Activated T-helper 9 cell treated with anti-CD3 and anti-CD28 coated beads, Interleukin-2, amount 50 U/mL, for 16 hours (primary cell): ENCODE measurements at places on chromosomes 13 and 19.

DNA sequence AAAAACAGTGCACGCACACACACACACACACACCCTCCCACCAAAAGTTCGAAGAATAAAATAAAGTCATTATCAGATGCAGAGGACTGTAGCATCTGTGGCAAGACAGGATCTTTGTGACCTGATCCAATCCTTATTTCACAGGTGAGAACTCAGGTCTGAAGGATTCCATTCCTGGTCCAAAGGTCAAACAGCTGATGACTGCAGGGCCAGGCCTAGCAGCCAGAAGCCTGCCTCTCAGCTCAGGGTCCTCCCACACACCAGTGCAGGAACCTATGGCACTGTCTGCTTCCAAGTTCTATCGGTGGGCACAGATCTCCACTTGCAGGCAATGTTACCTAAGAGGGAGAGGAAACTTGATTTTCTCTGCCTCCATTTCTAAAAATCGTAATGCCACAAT lies 57.5 kb downstream of the SERP2 start:
- DNase-seq = no peak

DNA sequence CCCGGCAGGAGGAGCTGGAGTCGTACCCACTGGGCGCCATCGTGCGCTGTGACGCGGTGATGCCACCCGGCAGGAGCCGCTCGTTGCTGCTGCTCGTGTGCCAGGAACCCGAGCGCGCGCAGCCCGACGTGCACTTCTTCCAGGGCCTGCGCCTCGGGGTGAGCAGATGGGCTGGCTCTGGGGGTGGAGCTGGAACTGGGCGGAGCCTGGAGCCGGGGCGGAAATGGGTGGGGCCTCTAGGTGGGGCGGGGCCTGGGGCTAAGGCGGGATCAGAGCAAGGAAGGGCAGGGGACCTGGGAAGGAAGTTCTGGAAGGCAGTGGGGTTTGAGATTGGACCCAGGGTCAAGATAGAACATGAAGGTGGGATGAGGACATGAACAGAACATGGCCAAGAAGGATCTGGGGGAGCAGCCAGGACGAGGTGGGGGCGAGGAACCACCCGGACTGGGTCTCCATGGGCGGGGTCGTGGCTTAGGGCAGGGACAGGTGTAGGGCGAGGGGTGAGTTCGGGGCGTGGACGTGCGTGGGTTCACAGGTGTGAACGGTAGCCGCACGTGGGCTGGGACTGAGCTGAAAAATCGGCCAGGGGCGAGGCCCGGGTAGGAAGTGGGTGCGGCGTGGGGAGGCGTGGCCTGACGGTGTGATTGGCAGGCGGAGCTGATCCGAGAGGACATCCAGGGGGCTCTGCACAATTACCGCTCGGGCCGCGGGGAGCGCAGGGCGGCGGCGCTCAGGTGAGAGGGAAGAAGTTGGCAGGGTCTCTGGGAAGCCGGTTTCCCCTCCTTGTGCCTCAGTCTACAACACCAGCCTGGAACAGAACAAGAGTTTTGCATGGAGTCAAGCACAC lies 4.7 kb downstream of the EPS8L1 start:
- peak; percentile 31 for DNase-seq

GRCh38 chr19:30115947-30116346 lies 173.9 kb downstream of the URI1 start:
- DNase-seq = no peak

- no peak for DNase-seq
These were observed 7.6 kb downstream of the ZNF737 start for GRCh38 chr19:20558011-20558410.

DNA sequence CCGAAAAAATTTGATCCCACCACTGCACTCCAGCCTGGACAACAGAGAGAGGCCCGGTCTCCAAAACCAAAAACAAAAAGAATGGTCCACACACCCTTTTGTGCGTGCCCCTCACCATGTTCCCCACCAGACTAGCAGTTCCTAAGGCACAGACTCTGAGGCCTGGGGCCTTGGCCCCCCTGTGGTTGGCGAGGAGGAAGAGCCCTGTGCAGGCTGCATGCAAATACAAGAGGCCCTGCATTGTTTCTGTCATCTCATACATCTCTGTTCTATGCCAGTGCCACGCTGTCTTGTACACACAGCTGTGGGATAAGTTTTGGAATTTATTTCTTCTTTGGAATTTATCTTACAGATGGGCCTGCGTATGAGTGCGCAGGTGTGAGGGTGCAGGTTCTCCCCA lies 4.7 kb upstream of the YJEFN3 start:
- DNase-seq = no peak

- no peak for DNase-seq
These were observed 26.1 kb upstream of the EEF1AKMT1 start for GRCh38 chr13:20799726-20800416.

DNA sequence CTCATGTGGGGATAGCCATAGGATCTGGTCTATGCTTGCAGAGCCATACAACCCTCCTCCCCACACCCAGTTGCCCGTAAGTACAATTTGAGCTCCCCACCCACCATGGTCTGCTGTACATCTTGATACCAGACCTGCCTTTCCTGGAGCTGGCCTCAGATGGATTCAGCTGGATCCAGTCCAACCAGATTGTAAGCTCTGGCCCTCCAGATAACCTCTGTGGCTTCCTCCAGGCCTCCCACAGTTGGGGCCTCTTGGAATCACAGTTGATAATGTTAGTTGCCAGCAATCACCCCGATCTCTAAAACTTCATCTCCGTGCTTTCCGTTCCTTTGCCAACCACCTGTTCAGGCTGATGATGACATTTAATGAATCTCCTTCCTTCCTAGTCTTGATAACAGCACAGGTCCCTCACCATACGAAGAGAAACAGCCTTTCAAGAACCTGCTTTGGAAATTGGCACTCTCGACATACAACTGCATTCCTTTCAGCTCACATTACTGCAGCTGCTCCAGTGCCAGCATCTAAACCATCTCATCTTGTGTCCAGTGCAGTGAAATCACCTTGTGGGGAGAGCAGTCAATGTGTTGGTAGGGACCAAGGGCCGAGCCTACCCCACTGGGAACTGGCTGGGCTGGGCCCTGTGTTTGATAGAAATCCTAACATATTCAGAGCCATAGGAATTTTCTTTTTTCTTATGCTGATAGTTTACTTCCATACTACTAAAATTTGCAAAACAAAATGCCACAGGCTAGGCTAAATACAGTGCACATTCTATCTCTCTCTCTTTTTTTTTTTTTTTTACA lies 15.1 kb upstream of the FOXO1 start:
- DNase-seq = no peak

- DNase-seq = peak; percentile 79
These were observed 135.2 kb downstream of the TSHZ3 start for GRCh38 chr19:31214086-31214485.

DNA sequence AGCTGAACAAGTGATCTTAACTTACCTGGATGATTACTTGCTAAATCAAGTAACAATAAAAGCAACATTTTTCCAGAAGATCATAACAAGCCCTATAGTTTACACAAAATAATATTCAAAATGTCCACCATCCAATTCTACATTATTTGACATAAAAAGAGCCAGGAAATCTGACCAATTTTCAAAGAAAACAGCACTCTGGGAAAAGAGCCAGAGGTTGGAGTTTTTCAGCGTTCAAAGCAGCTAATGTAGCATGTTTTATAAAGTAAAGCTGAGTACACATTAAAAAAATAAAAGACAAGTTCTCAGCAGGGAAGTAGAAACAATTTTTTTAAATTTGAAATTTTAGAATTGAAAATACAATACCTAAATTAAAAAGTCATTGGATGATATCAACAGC lies 62.6 kb downstream of the UFM1 start:
- no peak for DNase-seq

- DNase-seq = no peak
These were observed 260.4 kb downstream of the NALCN start for GRCh38 chr13:101155920-101156319.

- no peak for DNase-seq
These were observed 109.3 kb downstream of the ZIC5 start for GRCh38 chr13:99862244-99862643.

- no peak for DNase-seq
These were observed 3.9 kb upstream of the ZNF135 start for GRCh38 chr19:58054901-58055874.

DNA sequence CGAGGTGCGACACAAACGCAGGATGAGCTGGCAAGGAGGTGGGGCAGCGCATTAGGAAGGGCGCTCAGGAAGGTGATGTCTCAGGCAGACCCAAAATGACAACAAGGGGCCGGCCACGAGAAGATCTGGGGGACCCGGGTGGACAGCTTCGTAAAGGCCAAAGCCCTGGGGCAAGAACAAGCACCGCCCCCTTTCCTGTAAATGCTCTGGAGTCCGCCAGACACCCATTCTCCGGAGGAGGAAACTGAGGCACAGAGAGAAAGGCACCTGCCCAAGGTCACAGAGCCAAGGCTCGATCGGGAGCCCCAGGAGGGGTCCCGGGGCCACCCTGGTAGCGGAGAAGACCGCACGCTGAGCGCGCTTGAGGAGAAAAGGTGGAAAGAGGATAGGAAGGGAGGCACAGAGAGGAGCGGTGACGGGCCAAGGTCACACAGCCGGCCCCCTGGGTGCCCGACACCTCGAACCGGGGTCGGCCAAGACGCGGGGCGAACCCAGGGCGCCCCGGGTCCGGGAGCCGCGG lies 571 bp downstream of the SAFB2 start:
- no peak for DNase-seq

DNA sequence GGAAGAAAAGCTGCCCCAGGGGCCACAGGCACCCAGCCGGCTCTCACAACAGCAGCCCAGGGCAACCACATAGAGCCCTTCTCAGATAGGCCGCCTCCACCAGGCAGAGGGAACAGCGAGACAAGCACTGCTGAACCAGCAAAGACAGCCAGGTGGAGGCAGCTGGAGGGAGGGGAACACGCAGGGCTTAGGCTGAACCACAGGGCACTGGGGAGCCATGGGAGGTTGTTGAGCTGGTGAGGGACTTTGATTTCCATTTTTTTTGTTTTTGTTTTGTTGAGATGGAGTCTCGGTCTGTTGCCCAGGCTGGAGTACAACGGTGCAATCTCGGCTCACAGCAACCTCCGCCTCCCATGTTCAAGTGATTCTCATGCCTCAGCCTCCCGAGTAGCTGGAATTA lies 3.5 kb downstream of the GAMT start:
- no peak for DNase-seq

- no peak for DNase-seq
These were observed 181.8 kb downstream of the COL4A1 start for GRCh38 chr13:110125157-110125556.

GRCh38 chr19:12564016-12564664 lies 12.9 kb upstream of the ZNF564 start:
- DNase-seq = peak; percentile 88

GRCh38 chr13:51935326-51936171 lies 73.8 kb downstream of the CCDC70 start:
- DNase-seq = no peak

GRCh38 chr19:47006496-47006895 lies 13.1 kb upstream of the NPAS1 start:
- DNase-seq = no peak

DNA sequence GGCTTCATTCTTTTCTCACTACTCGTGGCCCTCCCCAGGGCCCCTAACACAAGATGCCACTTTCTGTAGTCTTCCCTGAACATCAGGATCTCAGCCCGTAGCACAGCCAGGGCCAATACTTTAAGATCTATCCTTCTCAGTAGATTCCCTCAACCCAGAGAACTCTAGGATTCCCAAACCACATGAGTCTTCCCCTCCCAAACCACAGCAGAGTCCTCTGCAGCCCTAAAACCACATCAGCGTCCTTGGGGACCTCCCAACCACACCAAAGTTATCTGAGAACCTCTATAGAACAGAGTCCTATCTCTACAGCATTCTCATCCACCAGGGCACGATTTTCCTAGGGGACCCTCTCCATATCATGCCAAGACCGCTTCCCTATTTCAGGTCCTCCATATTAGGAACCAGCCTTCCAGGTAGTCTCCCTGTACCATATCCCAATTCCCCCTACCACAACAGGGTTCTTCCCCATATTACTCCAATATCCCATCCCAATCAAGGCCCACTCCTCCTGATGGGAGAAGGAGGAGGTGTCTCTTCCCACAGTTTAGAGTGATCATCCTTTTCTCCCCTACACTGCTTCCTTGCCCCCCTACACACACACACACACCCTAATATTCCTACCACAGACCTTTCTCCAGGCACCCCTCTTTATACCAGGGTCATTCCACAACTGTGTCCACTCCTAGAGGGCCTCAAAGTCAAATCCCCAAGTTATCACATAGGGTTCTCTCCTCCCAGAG lies 1.4 kb downstream of the DYRK1B start:
- no peak for DNase-seq

DNA sequence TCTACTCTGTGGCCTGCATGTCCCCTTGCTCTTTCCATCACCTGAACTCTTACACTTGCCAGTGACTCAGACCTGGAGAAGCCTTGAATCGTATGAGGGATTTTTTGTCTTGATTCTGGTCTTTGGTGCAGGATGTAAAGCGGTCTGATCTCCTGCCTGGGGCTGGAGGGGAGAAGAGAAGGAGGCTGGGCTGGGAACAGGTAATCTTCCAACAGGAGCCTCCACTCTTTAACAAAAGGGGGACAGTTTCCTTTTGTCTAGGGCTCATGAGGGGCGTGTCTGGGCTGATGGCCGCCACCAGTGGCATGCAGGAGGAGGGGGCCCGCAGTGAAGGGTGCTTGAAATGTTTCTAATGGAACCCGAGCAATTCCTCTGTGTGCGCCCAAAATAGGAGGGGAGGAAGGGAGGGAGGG lies 24.7 kb downstream of the NFIX start:
- DNase-seq = no peak

DNA sequence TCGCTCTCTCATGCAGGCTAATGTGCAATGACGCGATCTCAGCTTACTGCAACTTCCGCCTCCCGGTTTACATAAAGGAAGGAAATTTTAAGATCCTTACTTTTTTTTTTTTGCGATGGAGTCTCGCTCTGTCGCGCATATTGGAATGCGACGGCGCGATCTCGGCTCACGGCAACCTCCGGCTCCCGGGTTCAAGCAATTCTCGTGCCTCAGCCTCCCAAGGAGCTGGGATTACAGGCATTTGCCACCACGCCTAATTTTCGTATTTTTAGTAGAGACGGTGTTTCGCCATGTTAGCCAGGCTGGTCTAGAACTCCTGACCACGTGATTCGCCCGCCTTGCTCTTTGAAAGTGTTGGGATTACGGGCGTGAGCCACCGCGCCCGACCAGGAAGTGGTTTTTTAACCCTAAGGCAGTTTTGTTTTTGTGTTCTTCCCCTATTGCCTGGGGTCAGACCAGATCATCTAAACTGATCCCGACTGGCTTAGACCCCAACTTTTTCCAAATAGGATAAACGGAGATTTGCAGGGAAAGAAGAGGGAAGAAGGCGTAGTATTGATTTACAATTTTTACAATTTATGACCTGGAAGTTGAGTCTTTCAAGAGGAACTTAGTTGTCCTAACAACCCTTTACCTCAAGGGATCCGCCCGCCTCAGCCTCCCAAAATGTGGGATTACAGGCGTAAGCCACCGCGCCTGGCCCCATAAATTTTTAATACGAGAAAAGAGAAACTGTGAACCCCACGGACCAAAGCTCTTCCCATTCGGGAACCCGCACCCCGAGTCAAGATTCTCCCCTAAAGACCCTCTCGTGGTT lies 142.0 kb downstream of the ZNF737 start:
- DNase-seq = peak; percentile 16
